ENCODE measurements at places on chromosomes 2 and 18. TPM values are rescaled to one million over a fixed set of nuclear protein-coding genes. Genes with fewer than 3 reads are reported as not detected.

OSR1 gene
- not detected for total RNA-seq

CD8B2 gene
- 0.11 TPM for total RNA-seq

CNDP1 gene
- total RNA-seq, result not detected

ANKRD62 gene
- not detected for total RNA-seq

POTEJ gene
- total RNA-seq, result not detected

MYO5B gene
- total RNA-seq, result 0.18 TPM

DPP10 gene
- not detected for total RNA-seq

TM4SF20 gene
- total RNA-seq, result not detected

ICA1L gene
- 7.5 TPM for total RNA-seq

TUBA3D gene
- not detected for total RNA-seq

COL5A2 gene
- 0.50 TPM for total RNA-seq

LYPD6B gene
- total RNA-seq, result not detected

ING5 gene
- 38.4 TPM for total RNA-seq

CPLX4 gene
- not detected for total RNA-seq

DSG1 gene
- total RNA-seq, result not detected

CCDC102B gene
- total RNA-seq, result 1.8 TPM

LYG2 gene
- not detected for total RNA-seq

LYPD1 gene
- total RNA-seq, result not detected

FAP gene
- total RNA-seq, result not detected

MYCN gene
- 0.18 TPM for total RNA-seq

C2orf66 gene
- total RNA-seq, result 0.09 TPM

SERPINB8 gene
- 16.0 TPM for total RNA-seq

STARD6 gene
- 0.23 TPM for total RNA-seq

LCT gene
- total RNA-seq, result 0.16 TPM

GBX2 gene
- not detected for total RNA-seq

KRTCAP3 gene
- total RNA-seq, result 4.7 TPM

PAIP2B gene
- 2.3 TPM for total RNA-seq

GRB14 gene
- not detected for total RNA-seq

KIAA2012 gene
- total RNA-seq, result not detected

CNTNAP5 gene
- not detected for total RNA-seq

SLC5A7 gene
- total RNA-seq, result not detected

DRC1 gene
- total RNA-seq, result not detected

CD8A gene
- total RNA-seq, result 1.1 TPM

CXCR1 gene
- not detected for total RNA-seq

KYNU gene
- total RNA-seq, result not detected

ZAP70 gene
- total RNA-seq, result 156 TPM

UGT1A8 gene
- total RNA-seq, result not detected

VWA3B gene
- total RNA-seq, result not detected

PLB1 gene
- 1.1 TPM for total RNA-seq

EML6 gene
- total RNA-seq, result 0.16 TPM

RNF144A gene
- 38.6 TPM for total RNA-seq
